ENCODE measurements at places on chromosomes 6 and 20.
A peak's percentile ranks its signal among the peaks of the same experiment; 100 is the strongest.

DNA sequence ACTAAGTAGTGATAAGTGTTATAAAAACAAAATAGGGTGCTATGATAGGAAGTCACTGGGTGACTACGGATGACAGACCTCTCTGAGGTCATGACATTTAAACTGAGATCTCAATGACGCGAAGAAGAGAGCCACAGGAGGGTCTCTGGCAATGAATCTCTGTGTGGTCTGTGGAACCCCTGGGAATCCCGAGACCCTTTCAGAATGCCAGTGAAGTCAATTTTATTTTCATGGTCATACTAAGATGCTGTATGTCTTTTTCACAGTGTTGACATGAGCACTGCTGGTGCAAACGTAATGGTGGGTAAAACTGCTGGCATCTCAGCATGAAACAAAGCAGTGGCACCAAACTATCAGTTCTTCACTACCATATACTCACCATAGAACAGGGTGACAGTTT is 155.0 kb downstream of the GJA10 start:
- no peak for DNase-seq

DNA sequence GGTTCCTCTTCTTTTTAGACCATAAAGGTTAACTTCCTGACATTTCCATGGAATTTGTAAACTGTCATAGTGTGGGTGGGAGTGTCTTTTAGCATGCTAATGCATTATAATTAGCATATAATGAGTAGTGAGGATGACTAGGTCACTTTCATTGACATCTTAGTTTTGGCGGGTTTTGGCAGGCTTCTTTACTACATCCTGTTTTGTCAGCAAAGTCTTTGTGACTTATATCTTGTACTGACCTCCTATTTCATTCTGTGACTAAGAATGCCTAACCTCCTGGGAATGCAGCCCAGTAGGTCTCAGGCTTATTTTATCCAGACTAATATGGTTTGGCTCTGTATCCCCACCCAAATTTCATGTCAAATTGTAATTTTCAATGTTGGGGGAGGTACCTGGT is 149.6 kb upstream of the SYNCRIP start:
- no peak for DNase-seq

- DNase-seq, result peak; percentile 83
Measured at GRCh38 chr6:63636518-63637021, 968 bp downstream of the PHF3 start.

- DNase-seq, result no peak
Measured at GRCh38 chr6:126117251-126117650, 130.9 kb downstream of the TRMT11 start.

GRCh38 chr20:44970243-44970757 is 4.0 kb downstream of the STK4 start:
- no peak for DNase-seq

- no peak for DNase-seq
Measured at GRCh38 chr20:58494923-58495622, 20.1 kb downstream of the APCDD1L start.

DNA sequence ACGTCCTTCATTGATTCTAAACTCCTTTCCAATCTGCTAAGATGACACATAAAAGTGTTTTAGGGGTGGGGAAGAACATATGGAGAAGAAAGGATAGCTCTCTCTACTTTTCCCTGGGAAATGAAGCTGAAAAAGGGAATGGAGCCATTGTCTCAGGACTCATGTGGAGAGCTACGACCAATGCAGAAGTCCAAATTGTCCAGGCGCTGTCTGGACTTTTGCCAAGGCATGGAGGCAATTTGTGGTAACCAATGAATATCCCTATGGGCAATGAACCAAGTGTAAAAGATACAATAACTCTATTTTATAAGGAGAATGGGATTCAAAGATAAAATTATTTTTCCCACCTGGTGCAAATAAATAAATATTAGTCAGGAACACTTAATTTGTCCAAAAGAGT is 16.1 kb downstream of the FBXL4 start:
- DNase-seq, result peak; percentile 9

DNA sequence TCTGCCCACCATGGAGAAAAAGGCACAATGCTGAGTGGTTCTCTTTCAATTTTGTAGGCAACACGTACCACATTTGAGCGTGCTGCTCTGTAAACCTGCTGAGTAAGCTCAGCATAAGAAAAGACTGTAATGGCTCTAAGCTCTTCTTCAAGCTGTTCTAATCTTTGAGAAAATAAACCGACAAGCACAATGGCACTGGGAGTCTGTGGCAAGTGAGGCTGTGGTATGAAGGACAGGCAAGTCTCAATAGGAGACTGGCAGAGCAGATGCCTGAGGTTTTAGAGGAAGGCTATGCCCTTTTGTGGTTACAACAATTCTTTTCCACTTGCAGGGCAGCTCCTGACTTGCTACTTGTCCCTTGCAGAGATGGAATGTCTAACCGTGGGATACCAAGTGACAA is 136.7 kb upstream of the EXOC2 start:
- DNase-seq, result no peak

DNA sequence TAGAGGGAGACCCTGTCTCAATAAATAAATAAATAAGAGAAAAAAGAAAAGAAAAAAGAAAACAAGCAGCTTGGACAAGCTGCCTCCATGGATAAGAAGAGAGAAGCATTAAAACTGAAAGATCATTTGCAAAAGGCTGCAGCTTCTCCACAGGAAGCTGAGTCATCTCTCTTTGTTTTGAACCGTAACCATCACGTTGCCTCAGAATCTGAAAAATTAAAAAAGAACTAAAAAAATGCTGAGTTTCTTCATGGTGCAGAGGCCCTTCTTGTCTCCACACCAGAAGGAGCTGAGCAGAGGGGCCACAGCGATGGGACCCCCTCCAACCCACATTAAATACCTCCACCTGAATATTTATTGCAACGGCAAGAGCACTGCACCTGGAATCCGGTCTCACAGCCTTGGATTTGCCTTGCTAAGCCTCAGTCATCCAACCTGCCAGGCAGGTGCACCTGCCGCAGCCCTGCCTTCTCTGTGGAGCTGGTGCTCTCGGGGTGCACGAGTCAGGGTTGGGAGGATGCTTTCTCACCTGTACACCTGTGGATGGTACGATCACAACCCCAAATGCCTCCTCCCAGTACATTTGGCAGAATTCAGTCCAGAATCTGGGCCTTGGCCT is 28.1 kb downstream of the TOX2 start:
- DNase-seq, result peak; percentile 63

DNA sequence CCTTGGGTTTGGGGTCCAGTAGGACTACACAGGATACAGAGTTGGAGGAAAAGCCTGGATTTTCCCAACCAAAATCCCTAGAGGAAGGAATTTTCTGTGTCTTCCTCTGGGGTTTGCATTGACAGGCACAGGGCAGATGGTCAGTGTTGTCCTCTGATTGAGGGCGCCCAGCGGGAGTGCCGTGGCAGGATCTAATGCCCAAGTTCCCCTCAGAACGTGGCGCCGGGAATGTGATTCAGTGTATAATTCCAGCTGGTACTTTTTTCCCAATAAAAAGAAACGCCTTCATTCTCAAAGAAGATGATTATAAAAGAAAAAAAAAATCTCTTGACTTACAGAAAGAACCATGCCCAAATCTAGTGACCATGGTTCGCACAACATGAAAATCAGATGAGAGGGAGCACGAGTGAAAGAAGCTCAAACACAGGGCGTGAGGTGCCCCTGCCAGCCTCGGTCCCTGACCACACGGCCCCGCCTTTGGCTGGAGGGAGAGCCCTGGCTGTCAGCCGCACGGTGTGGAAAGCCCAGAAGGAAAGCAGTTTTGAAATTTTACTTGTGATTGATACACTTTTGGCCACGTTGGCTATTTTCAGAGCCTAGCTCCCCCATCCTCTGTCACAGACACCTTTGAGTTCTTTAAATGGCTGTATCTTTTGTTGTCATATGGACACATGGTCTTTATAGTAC is 31.6 kb downstream of the VEGFA start:
- no peak for DNase-seq

DNA sequence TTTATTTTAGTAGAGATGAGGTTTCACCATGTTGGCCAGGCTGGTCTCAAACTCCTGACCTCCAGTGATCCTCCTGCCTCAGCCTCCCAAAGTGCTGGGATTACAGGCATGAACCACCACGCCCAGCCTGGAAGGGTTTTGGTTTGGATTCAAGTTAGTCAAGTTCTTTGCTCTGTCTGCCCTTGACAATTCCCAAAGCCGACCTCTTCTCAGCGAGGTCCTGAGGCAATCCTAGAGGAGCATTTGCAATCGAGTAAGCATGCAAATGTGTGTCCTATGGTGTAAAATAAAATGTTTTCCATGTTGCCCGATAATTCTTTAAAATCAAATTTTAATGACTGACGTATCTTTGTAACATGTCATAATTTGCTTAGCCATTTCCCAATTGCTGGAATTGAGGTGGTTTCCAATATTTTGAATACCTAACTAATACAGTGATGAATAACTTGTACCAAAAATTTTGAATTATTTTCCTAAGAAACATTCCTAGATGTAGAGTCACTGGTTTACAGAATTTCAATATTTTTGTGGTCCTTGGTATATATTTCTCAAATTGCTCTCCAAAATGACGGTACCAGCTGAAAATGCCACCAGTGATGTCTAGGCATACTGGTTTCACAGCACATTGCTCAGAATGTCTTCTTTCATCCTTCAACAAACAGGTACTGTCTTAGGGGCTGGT is 38.7 kb downstream of the GTF2H5 start:
- no peak for DNase-seq
